ENCODE measurements at places on chromosomes 16 and 17.

DNA sequence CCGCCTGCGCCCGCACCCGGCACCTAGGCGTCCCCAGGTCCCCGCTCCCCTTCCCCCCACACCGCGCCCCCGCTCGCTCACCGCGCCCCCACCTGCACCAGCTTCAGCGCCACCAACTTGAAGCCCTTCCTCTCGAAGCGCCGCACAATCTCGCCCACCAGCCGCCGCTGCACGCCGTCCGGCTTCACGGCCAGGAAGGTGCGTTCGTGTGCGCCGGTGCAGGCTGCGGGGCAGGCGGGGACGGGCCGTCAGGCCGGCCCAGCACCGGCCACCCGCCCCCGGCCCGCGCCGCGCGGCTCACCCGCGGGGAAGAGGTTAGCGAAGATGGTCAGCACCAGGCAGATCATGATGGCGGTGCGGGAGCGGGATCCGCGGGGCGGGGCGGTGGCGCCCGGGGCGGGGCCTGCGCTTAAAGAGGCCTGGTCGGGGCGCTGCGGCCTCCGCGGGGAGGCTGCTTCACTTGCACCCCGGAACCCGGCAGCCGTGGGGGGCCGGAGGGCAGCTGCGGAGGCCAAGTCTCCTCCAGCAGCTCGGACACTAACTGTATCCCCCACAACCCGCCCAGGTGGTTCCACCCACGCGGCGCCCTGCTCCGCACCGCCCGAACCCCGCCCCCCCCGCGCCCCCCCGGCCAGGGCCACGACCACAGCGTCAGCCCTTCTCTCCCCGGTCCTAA lies at the start of gene NME3:
Gene NME3, minus strand, starts transcription at position 356 of the 676 bp plus-strand sequence. Its CDS starts 9 bp downstream, at position 347.
- peak; percentile 76 for DNase-seq

DNA sequence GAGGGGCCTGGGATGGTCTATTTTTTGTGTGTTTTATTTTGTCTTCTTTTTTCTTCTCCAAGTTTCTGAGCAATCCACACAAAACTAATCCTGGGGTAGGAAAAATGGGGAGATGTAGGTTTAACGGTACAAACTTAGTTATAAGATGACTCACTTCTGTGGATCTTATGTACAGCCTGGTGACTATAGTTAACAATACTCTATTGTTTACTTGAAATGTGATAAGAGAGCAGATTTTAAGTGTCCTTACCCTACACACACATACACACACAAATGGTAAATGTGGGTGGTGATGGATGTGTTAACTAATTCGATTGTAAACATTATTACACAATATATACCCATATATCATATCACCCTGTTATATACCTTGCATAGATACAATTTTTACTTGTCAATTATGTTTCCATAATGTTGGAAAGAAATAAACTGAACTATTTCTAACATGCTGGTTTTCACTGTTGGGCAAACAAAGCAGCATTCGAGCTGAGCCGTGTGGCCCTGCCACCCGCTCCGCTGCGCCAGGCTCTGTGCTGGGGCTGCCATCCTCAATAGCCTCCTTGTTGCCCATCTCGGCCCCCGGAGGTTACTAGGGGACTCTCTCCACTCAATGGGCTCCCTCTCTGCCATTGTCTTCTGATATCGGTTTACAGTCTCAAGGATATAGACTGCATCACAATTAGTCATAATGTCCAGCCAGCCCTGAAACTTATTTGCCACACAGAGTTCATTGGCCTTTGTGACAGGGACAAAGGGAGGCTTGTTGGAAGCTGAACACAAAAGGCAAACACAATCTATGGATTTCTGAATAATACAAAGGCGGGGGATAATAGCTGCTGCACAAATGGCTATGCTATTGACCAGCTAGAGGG lies 380.3 kb upstream of the MAF start:
- no peak for DNase-seq

DNA sequence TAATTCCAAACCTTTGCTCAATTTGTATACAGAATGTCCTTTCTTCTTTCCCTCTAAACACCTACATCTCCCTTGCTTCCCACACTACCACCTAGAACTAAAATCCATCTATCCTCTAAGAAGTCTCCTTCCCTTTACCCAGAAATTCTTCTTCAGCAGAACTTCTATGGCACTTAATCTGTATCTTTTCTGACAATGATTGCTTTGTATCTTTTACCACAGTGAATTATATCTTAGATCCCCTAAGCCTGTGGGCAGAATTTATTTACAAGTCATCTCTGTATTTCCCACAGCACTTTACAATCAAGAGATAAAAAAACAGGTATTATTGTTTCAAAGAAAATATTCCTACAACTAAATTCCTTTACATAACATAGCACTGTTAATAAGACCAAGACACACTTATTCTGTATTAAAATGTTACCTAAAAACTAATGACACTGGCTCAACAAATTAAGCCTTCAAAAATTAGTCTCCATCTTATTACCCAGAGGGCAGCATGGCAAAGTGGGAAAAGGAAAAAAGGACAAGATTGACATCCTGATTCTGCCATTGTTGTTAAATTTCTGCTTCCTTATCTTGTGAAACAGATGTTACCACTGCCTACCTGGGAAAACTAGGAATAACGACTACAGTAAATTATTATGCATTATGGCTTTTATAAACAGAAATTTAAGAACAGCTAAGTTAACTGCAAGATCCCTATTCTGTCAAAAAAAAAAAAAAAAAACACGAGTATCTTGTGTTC lies 42.8 kb downstream of the KANSL1 start:
- no peak for DNase-seq

- no peak for DNase-seq
These were observed 193.5 kb upstream of the KIF2B start for GRCh38 chr17:53629188-53629587.

DNA sequence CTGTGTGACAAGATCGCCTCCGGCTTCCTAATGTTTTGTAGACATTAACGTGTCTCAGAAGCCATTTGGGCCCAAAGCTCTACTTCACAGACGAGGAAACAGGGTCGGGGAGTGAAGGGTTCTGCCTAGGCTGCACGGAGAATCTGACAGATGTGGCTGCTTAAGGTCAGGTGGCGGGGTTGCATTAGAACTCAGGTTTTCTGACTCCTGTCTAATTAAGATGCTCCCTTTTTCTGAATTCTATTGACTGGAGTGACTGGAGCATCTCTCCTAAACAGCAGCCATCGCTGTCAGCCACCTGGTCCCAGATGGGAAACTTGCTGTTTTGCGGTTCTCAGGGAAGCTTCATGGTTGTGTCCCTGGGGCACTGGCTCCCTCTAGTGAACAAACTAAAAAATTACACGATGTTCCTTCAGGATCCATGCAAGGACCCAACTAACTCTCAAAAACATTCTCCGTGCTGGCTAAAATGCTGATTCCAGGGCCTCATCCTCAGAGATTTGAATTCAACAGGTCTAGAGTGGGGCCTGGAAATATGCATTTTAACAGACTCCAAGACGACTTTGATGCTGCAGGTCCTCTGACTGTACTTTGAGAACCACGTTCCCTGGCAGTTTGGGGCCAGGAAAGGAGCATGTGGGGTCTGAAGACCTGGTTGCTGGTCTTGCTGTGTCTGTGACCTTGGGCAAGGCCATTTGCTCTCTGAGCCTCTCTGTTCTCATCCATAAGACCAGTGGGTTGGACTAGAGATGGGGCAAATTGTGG lies 117.4 kb downstream of the IRF8 start:
- DNase-seq, result peak; percentile 69

DNA sequence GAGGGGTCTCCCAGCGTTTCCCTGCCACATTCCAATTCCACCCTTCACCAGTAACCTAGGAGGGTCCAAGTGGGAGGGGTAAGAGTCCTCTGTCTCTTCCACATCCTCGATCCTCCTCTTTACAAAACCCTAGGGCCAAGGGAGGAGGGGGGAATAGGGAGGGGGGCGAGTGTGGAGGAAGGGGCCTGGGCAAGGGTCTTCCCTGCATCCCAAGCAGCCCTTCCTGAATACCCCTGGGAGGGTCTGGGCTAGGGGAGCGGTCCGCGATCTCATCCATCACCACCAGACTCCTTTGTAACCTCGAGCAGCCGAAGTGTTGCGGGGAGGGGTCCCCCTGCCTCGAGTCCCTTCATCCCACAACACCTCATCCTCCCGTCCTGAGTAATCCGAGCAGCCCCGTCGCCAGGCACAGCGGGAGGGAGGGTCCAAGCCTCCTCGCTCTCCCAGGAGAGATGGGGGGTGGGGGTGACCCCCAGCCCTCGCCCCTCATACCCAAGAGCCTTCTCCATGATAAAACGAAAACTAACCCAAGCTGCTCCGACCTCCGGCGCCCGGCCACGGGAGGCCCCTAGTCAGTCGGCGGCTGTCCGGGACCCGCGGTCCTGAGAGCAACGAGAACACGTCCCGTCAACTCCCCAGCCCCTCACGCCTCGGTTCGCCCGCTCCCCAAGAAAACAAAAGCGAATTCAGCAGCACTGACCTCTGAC lies 502 bp downstream of the SMPD3 start:
- no peak for DNase-seq

GRCh38 chr16:75025761-75026160 lies 26.9 kb downstream of the ZNRF1 start:
- DNase-seq, result no peak

DNA sequence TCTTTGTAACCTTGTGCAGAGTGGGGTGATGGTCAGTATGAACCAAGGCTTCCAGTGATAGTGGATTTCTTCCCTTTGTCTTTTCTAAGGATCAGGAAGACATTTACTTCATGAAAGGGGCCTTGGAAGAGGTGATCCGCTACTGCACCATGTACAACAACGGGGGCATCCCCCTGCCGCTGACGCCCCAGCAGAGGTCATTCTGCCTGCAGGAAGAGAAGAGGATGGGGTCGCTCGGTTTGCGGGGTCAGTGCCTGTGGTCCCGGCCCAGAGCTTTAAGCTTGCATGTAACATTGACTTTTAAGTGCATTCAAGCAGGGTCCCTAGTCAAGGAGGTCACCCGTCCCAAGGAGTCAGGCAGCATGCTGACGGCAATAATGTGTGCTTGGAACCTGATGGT lies 56.0 kb downstream of the MEAK7 start:
- no peak for DNase-seq

DNA sequence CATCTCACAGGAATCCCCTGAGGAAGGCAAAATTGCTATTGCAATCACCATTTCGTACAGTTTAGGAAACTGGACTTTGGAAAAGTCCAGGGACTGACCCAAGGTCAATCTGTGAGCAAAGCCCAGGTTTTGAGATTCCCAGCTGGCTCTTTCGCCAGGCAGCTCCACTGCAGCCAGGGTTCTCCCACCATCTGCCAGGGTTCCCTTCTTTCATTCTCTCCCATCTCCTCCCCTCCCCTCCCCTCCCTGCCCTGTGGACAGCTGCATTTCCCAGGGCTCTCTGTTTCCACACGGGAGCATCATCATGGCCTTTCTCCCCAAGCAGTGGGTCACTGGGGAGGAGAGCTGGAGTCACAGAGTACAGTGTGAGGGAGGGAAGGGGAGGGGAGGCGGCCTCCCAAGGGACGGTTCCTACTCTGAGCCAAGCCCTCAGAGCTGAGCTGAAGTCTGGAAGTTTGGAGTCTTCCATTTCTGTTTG lies 11.9 kb upstream of the GSDMA start:
- no peak for DNase-seq

- DNase-seq, result peak; percentile 12
These were observed 21.9 kb upstream of the NKD1 start for GRCh38 chr16:50526249-50526648.
